Activated CD4-positive, alpha-beta T cell treated with anti-CD3 and anti-CD28 coated beads, Interleukin-2, amount 50 U/mL, for 4 hours (primary cell): ENCODE measurements at places on chromosomes 6 and 20.

DNA sequence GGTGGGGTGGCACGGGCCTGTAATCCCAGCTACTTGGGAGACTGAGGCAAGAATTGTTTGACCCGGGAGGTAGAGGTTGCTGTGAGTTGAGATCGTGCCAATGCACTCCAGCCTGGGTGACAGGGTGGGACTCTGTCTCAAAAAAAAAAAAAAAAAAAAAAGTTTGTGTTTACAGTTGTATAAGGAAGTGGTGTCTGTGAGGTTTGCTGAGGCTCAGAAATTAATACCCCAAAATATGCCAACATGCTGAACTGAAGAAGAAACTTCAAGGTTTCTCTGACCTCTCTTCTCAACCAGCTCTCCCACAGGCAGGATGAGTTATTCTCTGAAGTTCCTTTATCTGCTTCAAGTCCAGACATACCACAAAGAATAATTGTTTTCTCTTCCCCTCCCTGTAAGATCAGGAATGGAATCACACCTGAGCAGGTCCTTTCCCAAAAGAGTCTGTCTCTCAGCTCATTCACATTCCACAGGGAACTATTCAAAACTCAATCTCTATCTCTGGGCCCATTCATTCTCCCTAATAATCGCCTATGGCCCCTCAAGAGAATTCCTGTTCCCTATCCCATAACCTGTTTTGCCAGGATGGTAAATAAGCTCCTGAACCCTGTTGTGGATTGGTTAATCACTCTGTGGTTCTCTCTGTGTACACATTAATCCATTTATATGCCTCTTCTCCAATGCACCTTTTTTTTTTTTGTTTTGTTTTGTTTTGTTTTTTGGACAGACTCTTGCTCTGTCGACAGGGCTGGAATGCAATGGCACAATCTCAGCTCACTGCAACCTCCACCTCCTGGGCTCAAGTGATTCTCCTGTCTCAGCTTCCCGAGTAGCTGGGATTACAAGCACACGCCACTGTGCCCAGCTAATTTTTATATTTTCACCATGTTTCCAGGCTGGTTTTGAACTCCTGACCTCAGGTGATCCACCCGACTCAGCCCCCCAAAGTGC lies 17.4 kb upstream of the KIFC1 start:
- no peak for DNase-seq

DNA sequence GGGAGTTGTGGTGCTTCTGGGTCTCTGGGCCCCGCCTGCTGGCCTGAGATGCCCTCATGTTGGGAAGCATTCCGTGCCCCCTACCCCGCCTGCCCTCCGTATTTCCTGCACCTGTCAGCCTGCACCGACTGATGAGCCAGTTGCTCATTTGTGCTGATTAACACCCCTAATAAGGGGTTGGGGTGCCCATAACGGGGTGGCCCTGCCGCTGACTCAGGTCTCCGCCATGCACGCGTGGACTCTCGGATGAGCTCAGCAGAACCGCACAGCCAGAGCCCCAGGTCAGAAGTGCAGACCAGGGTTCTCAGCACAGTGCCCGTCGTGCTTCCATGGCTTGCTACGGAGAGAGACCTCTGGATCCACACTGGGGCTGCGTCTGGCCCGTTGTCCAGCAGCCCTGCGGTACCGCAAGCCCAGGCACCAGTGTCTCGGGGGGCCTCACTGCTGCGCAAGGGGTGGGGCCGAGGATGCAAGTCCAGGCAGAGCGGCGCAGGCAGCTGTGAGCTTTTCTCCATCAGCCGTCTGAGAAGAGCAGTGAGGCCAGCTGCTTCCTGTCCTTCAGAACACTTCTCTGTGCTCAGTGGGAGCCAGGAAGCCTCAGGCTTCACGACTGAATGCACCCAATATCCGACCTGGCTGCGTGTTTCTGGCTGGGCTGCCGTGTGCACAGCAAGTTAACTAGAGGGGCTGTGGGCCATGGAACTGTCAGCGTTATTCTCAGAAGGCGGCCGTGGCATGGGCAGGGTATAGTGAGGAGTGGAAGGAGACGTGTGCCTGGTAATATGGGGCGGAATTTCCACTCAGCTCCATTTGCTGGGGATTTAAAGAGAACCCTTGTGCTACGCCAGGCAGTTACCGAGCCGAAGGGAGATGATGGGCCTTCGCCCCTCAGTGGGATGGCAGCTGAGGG lies 18.6 kb downstream of the MTG2 start:
- DNase-seq: no peak

DNA sequence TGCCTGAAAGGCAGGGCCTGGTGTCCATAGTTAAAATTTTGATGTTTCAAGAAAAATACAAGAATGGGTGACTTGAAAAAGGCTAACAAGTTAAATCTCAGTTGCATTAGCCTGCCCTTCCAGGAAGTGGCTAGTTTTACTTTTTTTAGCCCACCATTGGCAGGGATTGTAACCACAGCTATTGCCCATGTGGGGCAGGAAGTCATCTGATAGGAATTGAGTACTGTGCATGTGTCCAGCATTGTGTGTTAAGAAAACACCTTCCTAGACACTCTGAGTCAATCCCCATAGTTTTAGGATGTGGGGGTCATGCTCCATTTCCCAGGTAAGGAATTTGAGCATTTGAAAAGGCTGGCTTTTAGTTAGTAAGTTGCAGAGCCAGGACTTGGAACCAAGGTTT lies 26.9 kb downstream of the LYRM2 start:
- DNase-seq: no peak

GRCh38 chr6:62889240-62889639 lies 322.0 kb upstream of the FKBP1C start:
- no peak for DNase-seq

GRCh38 chr6:52207066-52207465 lies 20.9 kb downstream of the IL17A start:
- no peak for DNase-seq

GRCh38 chr6:153312634-153313033 lies 181.6 kb upstream of the RGS17 start:
- DNase-seq: no peak

DNA sequence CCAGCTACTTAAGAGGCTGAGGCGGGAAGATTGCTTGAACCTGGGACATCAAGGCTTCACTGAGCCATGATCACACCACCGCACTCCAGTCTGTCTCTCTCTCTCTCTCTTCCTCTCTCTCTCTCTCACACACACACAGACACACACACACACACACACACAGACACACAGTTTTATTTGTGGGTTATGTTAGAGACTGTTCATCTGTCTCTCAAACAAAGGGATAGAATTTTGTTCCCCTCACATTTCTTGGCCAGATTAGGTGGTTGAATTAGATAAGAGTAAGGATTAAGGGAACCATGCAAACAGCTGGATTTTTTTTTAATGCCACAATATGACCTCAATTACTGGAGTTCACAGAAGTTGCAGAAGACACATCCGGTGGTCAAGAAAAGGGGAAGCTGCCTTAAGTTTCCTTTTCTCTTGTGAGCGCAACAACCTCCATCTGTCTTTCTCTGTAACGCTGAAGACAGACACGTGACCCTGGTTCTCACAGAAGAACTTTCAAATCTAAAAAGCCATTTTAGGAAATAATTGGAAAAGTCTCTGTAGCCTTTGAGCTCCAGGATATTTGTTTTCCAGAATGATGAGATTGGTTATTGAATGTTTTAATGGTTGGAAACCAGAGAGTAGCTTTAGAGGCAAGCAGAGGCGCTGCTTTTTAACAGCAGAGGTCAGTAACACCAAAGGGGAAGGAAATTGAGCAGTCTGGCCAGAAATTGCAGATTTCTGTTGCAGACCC lies 32.9 kb upstream of the LGSN start:
- no peak for DNase-seq

- no peak for DNase-seq
Observed at GRCh38 chr20:58610811-58611210, 40.3 kb upstream of the STX16 start.

DNA sequence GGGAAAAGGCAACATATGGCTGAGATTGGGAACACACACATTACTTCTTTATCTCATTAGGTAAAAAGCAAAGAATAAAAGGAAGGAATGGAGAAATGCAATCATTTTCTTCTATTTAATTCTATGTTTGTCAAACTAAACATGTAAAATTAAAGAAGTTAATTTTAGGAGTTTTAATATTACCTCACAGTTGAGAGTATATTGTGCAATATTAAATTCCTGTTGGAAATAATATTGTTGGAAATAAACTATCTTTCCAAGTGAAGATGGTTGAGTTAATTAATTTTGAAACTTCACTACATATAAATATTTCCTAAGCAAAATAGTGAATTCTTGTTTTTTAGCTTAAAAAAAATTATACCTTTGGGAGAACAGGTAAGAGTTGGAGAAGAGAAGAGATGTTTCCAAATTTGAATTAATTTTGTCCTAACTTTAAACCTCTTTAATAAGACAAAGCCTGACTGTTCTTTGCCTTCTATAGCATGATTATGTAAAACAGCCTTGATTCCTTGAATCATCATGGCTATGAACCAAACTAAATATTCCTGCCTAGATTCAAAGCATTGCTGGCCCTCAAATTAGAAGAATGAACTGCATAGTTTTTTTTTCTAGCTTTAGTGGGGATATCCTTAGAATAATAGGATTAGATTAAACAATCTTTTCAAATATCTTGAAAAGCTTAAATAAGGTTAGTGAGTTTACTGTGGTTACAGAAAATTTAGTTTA lies 1349.1 kb upstream of the ADGRB3 start:
- no peak for DNase-seq

DNA sequence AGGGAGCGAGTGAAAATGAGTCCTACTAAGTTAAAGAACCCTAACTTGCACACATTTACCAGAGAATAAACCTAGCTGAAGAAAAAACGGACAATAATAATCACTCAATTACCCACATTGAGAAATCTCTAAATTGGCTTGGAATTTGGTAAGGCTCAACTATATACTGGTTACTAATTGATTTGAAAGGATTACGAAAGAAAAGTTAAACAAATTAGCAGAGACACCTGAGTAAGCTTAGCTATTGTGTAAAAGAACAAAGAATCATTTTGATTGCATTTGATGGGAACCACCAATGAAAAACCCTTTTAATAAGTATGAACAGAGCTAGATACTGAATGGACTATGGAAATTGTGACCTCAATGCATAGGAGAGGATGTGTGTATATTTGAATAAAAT lies 118.6 kb upstream of the ADGRF1 start:
- DNase-seq: no peak
